ENCODE measurements at places on chromosomes 5 and 9. TPM values are rescaled to one million over a fixed set of nuclear protein-coding genes. Genes with fewer than 3 reads are reported as not detected.

Gene GZMA
- 250 TPM for total RNA-seq

Gene PCDHA13
- total RNA-seq: not detected

Gene PIP5KL1
- 1.9 TPM for total RNA-seq

Gene IFNB1
- total RNA-seq: 0.61 TPM

Gene PCDHGB4
- 0.11 TPM for total RNA-seq

Gene SLC6A19
- total RNA-seq: not detected
